ENCODE measurements at places on chromosomes 2 and 18.

DNA sequence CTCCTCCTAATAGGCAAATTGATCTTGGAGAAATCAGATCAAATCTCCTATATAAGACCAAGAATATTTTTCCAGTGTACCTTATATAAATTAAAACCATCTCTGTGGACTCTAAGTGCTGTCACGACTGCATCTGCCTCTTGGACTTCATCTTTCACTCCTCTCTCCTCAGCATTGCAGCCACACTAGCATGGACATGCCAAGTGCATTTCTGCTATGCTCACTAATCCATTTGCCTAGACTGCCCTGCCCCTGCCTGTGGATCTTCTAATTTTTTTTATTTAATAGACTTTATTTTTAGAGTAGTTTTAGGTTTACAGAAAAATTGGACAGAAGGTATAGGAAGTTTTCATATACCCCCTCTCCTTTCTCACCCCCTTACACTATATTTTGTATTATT is 146.7 kb upstream of the VWC2L start:
- DNase-seq: no peak

GRCh38 chr2:147352264-147353071 is 492.4 kb upstream of the ACVR2A start:
- no peak for DNase-seq

- no peak for DNase-seq
These were observed 74.6 kb downstream of the ARL4C start for GRCh38 chr2:234422273-234422732.

GRCh38 chr2:163602196-163602595 is 133.6 kb downstream of the FIGN start:
- no peak for DNase-seq

GRCh38 chr2:182186132-182186735 is 200.6 kb downstream of the PPP1R1C start:
- no peak for DNase-seq

GRCh38 chr2:52964916-52965530 is 802.6 kb upstream of the CHAC2 start:
- no peak for DNase-seq

DNA sequence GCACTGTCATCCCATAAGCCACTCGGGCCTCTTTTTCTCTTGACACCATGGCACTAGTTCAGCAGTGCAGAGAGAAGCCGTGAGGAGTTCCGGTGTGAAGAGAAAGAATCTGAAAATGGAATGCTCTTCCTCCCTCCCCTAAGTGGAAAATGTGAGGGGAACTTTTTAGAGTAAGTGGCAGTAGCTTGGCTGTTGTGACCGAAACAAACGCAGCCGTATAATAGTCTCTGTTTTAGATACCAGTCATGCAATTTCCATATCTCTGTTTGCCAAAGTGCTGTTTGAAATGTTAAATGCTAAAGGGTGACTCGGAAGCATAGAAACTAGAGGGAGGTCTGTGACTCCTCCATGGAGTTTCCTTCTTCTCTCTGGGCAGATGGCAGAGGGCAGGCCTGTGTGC is 122.9 kb downstream of the MTCL1 start:
- no peak for DNase-seq

- DNase-seq: no peak
These were observed 85.5 kb downstream of the HDAC4 start for GRCh38 chr2:239315308-239315707.

- no peak for DNase-seq
These were observed 262.5 kb downstream of the CDH20 start for GRCh38 chr18:61595615-61596251.

DNA sequence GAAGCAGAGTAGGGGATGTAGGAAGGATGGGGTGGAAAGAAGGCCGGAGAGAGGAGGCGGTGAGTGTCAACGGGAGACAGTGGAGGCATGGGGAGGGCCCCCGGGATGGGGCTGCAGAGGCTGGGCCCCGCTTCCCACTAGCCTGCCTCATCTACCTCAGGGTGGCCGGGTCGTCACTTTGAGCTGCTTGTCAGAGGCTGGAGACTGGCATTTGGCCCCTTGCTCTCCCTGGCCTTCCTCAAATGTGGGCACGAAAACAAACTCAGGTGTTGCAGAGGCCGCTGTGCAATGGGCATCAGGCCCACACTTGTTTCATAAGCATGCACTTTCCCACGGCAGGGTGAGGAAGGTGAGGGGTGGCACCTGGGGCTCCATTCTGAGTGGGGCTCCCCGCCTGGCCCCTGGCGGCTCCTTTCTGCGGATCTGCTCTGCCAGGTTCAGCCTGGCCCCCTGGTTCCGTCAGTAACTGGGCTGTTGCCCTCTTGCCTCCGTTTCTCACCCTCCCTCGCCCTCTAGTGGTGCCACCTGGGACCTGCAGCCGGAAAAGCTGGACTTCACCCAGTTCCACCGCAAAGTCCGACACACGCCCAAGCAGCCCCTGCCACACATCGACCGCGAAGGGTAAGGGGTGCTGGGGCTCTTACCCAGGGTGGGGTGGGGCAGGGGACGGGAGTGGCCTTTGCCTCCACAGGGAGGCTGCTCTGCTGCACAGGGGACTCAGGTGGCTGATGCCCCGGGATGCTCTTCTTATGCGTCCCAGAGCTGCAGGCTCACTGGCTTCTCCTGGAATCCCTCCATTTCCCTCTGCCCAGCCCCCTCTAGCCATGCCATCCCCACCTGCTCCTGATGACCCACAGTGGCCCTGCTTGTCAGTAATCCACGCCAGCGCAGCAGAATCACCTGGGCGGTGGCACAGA is 125.4 kb downstream of the CTIF start:
- no peak for DNase-seq

DNA sequence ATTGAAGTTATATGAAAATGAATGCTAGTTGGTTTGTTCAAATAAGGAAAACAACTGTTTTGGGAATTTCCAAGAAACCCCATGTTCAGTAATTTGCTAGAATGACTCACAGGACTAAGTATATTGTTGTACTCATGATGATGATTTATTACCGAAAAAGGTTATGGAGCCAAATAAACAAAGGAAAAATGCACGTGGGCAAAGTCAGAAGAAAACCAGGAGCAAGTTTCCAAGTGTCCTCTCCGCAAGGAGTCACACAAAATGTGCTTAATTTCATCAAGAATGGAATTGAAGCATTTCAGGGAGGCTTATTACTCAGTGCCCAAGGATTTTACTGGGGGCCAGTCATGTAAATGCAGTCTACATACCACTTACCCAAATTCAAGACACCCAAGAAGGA is 1652.4 kb upstream of the TMEFF2 start:
- DNase-seq: no peak

- no peak for DNase-seq
These were observed 260.0 kb downstream of the ASXL3 start for GRCh38 chr18:33838054-33838453.

DNA sequence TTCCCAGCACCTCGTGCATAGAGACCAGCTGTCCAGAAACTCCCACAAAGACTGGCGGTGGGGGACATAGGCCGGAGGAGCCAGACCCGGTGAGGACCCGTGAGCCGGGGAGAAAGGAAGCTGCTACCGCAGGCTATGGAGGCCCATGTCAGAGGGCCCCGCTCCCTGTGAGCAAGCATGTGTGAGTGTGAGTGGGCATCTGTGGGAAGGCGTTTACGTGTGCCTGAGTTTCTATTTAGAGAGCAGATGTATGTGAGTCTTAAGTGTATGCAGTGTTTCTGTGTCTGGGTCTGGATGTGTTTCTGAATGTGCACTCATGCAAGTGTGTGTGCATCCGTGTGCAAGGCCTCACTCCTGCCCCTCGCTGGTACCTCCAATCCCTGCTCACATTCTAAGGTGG is 187.8 kb upstream of the RAB6C start:
- DNase-seq: no peak

DNA sequence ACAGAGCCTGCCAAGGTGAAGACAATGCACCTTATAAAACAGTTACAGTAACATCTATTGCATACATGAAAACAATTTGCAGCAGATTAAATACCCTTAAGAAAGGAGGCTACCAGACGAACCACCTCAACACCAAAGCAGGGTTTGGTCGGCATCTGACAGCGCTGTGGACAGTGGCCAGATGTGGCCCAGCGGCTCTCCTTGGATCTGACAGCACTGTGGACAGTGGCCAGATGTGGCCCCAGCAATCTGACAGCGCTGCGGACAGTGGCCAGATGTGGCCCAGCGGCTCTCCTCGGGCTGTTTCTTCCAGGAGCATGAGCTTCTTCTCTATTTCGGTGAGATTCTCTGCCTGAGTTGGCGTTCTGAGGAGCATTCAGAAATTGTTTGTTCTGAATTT is 211.6 kb downstream of the ANKRD30B start:
- no peak for DNase-seq

DNA sequence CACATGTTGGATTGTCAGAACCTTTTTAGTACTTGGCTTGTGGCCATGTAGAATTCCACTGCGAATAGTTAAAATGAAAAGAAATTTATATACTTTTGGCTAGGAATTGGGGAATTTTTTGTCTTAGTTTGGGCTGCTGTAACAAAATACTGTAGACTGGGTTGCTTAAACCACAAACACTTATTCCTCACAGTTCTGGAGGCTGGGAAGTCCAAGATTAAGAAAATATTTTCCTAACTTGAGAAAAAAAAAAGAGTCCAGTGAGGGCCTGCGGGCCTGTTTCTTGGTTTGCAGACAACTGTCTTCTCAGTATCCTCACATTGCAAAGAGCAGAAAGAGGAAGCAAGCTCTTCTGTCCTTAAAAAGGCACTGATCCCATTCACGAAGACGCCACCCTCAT is 81.9 kb downstream of the CD226 start:
- no peak for DNase-seq

DNA sequence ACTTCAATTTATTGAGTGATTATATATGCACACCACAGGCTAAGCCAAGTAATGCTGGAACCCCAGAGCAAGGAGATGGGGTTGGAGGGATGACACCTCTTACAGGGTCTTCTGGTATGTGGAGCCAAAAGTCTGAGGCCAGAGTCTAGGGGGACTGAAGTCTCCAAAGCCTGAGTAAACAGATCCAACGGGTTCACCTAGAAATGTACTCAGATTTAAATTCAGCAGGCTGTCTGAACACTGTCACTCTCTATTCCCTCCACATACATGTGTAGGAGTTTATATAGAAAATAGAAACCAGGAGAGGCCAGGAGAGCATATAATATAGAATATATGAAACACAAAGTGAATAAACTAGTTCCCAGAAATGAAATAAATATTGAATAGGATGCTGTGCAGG is 76.1 kb downstream of the PPP1R1C start:
- no peak for DNase-seq

DNA sequence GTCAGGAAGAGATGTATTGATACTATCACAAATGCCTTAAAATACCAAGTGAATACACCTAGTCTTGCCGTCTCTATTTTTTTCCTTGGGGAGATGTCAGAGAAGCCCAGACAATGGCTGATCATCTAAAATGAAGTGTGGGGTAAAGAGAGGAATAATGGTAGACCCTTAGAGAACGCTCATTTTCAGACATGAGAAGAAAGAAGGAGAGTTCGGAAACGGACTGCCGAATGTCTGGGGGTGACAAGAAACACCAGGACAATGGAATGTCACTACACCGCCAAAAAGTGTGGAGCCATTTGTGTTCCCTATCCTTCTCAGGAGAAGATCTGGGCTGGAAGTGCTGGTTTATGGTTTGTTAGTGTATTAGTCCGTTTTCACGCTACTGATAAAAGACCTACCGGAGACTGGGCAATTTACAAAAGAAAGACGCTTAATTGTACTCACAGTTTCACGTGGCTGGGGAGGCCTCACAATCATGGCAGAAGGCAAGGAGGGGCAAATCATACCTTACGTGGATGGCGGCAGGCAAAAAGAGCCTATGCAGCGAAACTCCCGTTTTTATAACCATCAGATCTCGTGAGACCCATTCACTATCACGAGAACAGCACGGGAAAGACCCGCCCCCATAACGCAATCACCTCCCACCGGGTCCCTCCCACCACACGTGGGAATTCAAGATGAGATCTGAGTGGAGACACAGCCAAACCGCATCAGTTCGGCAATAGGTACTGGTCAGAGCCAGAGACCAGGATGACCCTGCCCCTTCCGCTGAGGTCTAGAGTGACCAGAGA is 743.7 kb downstream of the GALR1 start:
- DNase-seq: no peak

GRCh38 chr2:45438872-45439665 is 172.0 kb downstream of the SRBD1 start:
- DNase-seq: no peak

- no peak for DNase-seq
These were observed 201.2 kb downstream of the CTIF start for GRCh38 chr18:48740068-48740440.

DNA sequence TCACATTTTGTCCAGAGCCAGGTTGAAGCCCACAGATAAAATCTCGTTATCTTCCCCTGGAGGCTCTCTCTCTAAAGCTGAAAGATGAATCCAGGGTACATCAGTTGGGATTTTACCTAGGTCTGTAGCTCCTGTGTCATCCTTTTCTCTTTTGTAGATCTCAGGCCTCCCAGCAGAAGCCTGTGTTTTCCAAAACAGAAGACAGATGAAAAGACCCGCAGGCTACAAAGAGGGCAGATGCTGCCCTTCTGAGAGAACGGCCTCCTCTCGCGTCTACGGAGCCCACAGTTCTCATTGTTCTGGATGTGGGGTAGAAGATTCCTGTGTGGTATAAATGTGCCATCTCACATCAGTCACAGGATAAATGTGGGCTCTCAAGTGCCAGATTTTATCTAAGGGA is 139.5 kb downstream of the SUCLG1 start:
- DNase-seq: no peak

- DNase-seq: no peak
These were observed 359.7 kb downstream of the MBD2 start for GRCh38 chr18:53864770-53865169.

GRCh38 chr18:24786027-24786426 is 325.6 kb downstream of the HRH4 start:
- DNase-seq: no peak

DNA sequence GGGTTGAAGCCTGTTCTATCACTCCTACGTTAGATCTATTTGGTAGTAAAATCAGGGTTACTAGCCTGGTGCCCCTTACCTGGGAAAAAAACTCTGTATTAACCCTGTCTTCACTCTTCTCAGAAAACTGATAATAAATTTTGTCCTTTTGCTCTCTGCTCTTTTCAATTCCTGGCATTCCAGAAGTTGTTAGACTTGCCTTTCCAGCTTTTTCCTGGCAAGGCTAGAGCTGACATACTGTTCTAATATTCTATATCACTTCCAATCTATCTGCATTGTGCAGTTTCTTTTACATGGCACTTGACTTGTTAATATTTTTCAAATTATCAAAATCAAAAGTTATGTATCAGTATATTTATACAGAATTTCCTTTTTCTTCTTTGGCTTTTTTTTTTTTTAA is 162.2 kb downstream of the FIGN start:
- no peak for DNase-seq

- no peak for DNase-seq
These were observed 38.2 kb downstream of the CYP27C1 start for GRCh38 chr2:127181851-127182250.

GRCh38 chr2:7730449-7730848 is 813.2 kb downstream of the RNF144A start:
- no peak for DNase-seq

GRCh38 chr18:54786206-54786605 is 42.1 kb upstream of the RAB27B start:
- DNase-seq: no peak

GRCh38 chr2:18597618-18598017 is 8.2 kb upstream of the NT5C1B start:
- DNase-seq: no peak
